ENCODE measurements at places on chromosomes 3 and 15. TPM values are rescaled to one million over a fixed set of nuclear protein-coding genes. Genes with fewer than 3 reads are reported as not detected.

DNA sequence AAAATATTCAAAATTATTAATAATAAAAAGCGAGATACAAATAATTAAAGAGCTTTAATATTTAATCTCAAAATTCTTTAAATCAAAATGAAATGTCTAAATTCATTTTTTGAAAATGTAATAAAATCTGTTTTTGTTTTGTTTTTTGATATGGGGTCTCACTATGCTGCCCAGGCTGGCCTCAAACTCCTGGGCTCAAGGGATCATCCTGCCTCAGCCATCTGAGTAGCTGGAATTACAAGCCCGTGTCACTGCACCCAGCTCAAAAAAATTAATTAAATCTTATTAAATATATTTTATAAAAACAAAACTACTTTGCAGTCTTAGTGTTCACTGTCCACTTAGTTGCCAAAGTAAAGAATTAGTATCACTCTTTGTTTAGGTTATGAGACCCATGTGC, 38.4 kb downstream of the FAH start:
- ATAC-seq: no peak

SH2D7 gene
- not detected for total RNA-seq

DNA sequence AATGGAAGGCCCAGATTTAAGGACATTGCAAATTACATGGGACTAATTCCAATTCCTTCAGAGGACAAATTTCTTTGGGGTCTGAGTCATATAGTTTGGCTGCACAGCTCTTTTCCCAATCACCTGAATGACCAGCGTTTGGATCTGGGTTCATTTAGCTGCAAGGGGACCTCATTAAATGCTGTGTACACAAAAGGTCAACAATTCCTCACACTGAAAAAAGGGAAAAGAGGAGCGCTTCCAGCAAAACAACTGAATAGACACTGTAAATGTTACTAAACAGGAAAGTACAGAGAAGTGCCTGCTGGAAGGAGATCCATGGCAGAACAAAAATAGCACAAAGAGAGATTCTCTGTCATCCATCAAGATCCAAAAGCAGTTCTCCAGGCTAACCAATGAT, 356.0 kb upstream of the LMCD1 start:
- no peak for ATAC-seq

RASGRP1 gene
- total RNA-seq: 2.0 TPM

MED12L gene
- 11.6 TPM for total RNA-seq

TICRR gene
- total RNA-seq: 0.51 TPM

DNA sequence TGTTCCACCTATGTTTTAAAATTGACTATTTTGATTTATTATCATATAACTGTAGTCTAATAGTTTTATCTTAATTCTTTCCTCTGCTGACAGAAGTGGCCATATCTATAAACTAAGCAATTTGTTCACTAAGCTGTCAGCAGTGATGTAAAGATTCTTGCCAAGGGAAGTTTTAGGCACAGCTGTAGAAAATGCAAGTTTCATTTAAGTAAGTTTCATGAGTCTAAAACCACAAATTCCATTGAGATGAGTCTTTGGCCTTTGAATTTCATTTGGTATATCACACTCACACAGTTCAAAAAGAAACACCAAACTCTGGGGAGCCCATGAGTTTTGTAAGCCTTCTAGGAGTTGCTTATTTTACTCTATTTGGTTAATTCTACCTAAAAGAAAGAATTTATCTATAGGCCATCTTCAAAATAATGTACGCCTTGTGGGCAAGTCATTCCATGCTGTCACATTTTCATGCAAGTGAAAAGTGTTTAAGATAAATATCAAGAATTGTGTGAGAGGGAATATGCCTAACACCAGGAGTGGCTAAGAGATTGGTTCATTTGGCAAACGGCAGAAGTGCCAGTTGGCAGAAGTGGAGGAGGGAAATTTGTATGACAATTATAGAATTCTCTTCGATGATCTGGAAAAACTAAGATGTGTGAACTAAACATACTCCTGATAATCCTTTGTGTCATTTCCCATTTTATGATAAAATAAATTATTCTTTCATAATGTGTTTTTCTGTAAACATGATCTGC, 292.9 kb downstream of the ZIC4 start:
- no peak for ATAC-seq

DNA sequence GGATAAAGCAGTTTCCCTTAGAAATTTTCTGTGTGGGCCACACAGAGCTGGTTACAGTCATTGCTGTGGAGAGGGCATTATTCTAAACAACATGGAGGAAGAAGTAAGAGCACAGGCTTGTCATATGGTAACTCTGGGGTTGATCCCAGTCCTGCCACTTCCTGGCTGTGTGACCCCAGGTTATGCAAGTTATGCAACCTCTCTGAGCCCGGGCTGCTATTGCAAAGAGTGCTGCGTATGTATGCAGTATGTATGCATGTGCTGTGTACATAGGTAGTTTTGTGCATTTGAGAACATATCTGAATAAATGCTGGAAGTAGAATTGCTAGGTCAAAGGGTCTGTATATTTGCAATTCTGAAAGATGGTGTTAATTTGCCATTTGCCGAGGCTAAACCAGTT, 9.2 kb downstream of the SPSB4 start:
- no peak for ATAC-seq

- no peak for ATAC-seq
Measured at GRCh38 chr3:46849686-46850467, 13.4 kb downstream of the MYL3 start.

GRCh38 chr3:136734382-136735070, 17.7 kb downstream of the STAG1 start:
- no peak for ATAC-seq

DNA sequence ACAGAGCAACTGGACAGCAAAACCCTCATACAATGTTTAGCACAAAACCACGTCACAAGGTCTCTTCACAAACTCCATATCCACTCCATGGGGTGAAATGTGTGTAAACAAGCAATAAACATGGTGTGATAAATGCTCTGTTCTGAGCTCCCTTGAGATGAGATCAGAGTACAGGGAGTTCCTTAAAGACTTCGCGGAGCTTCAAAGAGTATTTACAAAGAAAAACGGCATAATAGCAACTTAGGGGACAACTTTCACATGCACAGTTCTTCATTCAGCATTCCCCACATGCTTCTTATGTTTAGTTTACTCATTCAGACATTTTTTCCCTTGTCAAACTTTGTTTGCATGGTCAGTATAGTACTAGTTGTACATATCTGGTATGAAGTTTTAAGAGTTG, 52.5 kb upstream of the SUCLG2 start:
- ATAC-seq: peak; percentile 72

PLA2G4F gene
- 1.5 TPM for total RNA-seq

DNA sequence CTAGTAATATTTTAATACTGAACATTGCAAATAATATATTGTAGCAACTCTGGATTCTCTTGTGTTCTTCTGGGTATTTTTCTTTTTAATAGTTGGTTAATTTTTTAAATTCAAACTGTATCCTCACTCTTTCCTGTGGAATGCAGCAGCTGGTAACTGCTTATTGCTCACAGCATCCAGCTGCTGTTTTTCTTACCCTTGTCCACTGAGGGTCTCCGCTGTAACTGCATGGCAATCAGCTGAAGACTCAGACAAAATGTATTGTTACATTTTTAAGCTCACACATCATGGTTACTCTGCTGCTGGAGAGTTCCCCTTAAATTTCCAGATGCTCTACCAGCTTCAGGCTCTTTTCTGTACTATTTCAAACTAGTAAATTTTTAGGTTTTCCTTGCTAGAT, 227.6 kb downstream of the MBNL1 start:
- ATAC-seq: no peak

GRCh38 chr3:105865016-105865623, 3.7 kb downstream of the CBLB start:
- ATAC-seq: no peak

DNA sequence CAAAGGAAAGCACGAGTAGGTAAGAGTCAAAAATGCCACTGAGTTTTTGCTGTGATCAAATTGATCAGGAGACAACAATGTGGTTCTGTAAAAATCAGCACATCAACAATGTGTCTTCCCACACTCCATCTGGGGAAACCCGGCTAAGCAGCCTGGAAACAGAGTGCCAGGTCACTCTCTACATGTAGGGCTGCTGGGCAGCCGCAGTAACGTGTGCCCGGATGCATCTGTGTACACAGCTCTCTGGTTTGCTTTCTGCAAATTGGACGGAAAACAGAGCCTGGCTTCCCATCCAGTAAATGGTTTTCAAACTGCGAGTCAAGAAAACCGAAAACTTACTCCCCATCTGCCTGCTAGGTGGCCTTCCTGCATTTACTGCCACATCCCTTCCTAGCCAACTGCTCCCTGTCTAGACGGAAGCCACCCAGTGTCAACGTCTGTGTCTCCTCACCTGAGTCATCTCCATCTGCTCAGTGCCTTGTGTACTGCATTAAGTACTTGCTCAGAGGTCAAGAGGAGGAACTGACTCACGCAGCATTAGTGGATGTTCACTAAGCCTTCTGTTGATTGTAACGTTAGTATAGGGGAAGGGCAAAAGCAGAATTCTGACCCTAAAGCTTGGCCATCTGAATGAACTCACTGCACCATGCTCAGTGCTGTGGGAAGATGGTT, 124.1 kb downstream of the TJP1 start:
- ATAC-seq: no peak

- peak; percentile 51 for ATAC-seq
Measured at GRCh38 chr3:57227930-57228751, 612 bp downstream of the APPL1 start.

CA12 gene
- 0.13 TPM for total RNA-seq

STAB1 gene
- total RNA-seq: 0.64 TPM

DNA sequence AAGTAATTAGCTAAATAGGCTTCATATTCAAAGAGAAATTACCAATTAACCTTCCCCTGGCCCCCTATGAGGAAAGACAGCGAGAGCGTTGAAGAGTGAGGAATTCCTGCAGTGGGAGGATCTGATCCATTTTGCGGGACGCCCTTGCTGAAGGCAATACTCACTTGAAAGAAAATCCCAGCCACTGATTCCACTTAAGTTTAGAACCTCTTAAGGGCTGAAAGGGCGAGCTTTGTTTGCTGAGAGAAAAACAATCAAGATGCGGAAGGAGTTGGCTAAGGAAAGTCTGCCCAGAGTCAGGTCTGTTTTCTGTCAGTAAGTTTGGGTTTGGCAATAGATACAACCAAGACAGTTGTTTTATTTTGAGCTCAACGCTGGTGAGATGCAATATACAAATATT, 102.8 kb upstream of the GBE1 start:
- no peak for ATAC-seq

RFT1 gene
- 26.6 TPM for total RNA-seq

- peak; percentile 38 for ATAC-seq
Measured at GRCh38 chr15:76342382-76343201, 6.0 kb downstream of the ISL2 start.

IMP3 gene
- total RNA-seq: 46.8 TPM

DNA sequence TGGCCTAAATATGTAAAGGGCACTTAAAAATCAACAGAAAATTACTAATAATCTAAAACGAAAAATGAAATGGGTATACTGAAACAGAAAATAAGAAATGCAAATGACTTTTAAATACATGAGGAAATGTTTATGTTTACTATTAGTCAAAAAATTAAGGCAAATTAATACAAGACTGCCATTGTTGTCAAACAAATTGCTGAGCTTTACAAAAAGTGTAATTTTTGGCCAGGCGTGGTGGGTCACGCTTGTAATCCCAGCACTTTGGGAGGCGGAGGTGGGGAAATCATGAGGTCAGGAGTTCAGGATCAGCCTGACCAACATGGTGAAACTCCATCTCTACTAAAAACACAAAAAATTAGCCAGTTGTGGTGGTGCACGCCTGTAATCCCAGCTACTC, 343.9 kb upstream of the SGO1 start:
- ATAC-seq: no peak

GRCh38 chr3:110093411-110093810, 756.1 kb upstream of the DPPA4 start:
- ATAC-seq: no peak

CYP8B1 gene
- total RNA-seq: 0.81 TPM

DNA sequence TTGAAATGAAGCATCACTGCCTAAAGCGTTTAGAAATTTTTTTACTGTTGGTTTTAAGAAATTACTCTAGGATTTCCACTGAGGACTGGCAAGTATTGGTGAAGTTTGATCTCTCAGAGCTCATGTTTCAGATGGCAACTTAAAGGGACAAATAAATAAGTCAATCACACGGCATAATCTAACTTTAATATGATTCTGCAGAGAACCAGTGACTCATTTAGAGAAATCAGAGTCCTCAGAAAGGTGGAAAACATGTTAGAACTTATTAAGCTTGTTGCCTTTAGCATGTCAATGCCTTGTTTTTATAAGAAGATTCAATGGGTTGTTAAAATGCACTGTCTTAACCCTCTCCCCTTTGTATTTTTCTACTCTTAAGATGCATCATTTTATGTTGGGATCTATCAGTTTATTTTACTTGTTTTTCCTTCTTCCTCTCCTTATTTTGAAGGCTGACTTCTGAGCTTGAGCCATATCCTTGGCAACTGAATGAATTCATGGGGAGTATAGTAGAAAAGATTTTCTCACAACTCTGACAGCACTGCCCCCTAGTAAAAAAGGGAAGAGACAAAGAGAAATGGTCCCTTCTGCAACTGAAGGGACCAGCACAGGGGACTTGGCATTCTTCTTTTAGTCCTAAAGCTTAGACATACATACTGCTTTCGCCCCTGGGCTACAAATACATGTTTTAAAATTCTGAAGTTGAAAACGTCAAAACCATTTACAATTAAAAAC, 431.2 kb downstream of the LPP start:
- no peak for ATAC-seq

GRCh38 chr15:92955706-92956105, 55.6 kb downstream of the CHD2 start:
- ATAC-seq: no peak

CACNA1D gene
- 9.0 TPM for total RNA-seq

GRCh38 chr15:79352206-79352605, 41.3 kb downstream of the TMED3 start:
- no peak for ATAC-seq

DNA sequence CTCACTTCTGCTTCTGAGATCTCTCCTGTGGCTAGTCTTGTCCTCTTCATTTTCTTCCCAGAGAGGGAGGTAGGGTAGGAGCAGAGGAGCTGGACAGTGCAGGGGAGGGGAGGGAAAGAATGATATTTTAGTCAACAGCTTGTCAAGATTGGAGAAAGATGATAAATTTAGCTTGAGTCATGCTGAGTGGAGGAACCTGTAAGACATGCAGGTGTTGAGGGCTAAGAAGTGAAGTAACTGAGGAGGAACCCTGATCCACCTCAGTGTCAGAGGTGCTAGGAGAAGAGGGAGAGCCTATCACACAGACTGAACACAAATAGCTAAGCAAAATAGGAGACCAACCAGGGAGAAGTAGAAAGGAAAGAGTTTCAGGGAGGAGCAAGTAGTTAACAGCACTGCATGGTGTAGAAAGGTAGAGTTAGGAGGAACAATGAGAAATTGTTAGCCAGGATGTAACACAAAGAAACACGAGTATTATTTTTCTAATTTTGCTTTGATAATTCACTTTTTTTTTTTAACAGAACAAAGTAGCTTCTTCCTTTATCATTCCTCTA, 108.2 kb upstream of the CHRM5 start:
- no peak for ATAC-seq

CFAP100 gene
- not detected for total RNA-seq

PIAS1 gene
- total RNA-seq: 33.6 TPM

C2CD4B gene
- total RNA-seq: 0.54 TPM

ADCY5 gene
- total RNA-seq: 11.3 TPM

B3GALNT1 gene
- 28.2 TPM for total RNA-seq

IL16 gene
- total RNA-seq: 0.68 TPM

PRR20G gene
- total RNA-seq: not detected

GRCh38 chr3:194111336-194111735, 24.6 kb upstream of the HES1 start:
- no peak for ATAC-seq

ZBED2 gene
- not detected for total RNA-seq

ERC2 gene
- 31.5 TPM for total RNA-seq

- ATAC-seq: no peak
Measured at GRCh38 chr3:130973406-130973805, 53.2 kb downstream of the ASTE1 start.

SCAANT1 gene
- not detected for total RNA-seq

SLC12A6 gene
- total RNA-seq: 14.2 TPM

All from motor neuron (in vitro differentiated cells).